ENCODE measurements at places on chromosomes 6 and 20.

DNA sequence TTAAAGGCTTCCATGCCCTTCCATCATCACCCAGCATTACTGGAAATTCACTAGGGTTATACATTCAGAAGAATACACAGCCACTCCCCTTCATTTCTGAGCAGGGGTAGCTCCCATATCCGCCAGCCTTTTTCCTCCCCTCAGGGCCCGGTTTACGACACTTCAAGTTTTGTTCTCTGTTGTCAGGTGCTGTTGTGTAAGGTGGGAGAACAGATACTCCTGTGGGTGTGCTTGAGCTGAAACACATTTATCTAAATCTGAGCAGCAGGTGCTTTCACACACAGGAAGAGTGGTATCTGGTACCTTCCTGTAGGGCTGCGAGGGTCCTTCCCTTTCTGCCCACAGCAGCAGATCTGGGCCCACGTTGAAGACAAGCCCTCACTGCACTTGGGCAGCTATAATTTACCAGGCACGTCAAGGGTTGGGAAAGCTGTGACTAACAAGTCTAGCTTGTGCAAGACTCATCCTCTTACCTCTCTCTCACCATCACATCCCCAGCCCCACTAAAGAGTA is 215.8 kb upstream of the RREB1 start:
- no peak for DNase-seq

- DNase-seq, result no peak
Observed at GRCh38 chr20:7305976-7306375, 538.5 kb downstream of the BMP2 start.

GRCh38 chr6:107655245-107655644 is 165.3 kb downstream of the SOBP start:
- no peak for DNase-seq

- DNase-seq, result no peak
Observed at GRCh38 chr6:47106216-47106615, 64.1 kb upstream of the ADGRF1 start.

- DNase-seq, result no peak
Observed at GRCh38 chr6:155158030-155158843, 105.6 kb upstream of the CLDN20 start.

GRCh38 chr6:136609873-136610706 is 59.9 kb upstream of the MAP7 start:
- no peak for DNase-seq

- DNase-seq, result no peak
Observed at GRCh38 chr20:22180244-22180643, 404.1 kb downstream of the FOXA2 start.

GRCh38 chr6:43054206-43054943 is 724 bp upstream of the CUL7 start:
- no peak for DNase-seq

GRCh38 chr20:56924292-56925081 is 295.4 kb downstream of the TFAP2C start:
- DNase-seq, result no peak

GRCh38 chr6:136728976-136729515 is 63.2 kb downstream of the MAP3K5 start:
- no peak for DNase-seq

- no peak for DNase-seq
Observed at GRCh38 chr20:50019466-50020256, 36.9 kb downstream of the SNAI1 start.

DNA sequence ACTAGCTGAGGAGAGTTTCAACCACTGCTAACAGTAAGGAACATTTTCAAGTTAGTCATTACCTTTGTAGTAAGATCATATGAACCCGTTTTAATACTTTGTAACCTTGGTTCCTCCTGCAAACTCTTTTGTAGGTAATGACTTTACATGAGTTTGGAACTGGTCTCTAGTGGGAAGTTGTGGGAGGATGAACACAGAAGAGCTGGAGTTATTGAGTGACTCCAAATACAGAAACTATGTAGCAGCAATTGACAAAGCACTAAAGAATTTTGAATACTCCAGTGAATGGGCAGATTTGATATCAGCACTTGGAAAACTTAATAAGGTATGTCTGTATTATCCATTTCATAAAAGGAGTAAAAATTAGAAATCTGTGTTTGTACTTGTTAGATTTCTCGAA is 29.3 kb downstream of the DOP1A start:
- no peak for DNase-seq

DNA sequence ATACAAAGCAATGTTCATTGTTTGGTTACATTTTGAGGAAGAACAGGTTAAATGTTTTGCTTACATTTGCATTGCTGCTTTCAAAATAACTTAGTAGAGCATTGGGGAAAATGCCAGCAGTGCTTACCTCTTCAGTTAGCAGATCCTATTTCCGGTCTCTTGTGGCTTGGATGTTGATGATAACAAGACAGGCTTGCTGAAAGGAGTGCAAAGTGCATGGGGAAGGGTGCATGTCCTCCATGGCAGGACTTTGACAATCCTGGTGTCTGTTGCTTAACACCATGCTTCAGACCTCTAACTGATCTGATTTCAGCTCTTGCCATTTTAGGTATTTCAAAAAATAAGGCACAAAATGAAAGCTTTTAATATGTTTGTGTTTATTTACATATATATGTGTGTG is 21.1 kb downstream of the TPD52L1 start:
- DNase-seq, result no peak

- DNase-seq, result no peak
Observed at GRCh38 chr6:162688751-162689345, 38.7 kb downstream of the PRKN start.

- DNase-seq, result no peak
Observed at GRCh38 chr20:19531446-19531845, 226.6 kb upstream of the RIN2 start.

DNA sequence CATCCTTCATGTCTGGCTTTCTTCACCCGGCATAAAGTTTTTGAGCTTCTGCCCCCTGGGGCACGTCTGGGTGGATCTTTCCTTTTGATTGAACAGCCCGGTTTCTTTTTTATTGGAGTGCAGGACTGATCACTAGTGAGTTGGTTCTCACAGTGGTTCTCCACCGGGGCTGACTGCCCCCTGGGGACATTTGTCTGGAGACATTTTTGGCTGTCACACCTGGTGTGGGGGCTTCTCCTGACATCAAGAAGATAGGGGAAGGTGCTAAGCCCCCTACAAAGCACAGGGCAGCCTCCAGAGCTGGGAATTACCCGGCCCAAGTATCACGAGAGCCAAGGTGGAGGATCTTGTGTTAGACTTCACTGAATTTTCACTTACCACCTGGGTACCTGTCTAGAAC is 25.7 kb upstream of the IRF4 start:
- no peak for DNase-seq

DNA sequence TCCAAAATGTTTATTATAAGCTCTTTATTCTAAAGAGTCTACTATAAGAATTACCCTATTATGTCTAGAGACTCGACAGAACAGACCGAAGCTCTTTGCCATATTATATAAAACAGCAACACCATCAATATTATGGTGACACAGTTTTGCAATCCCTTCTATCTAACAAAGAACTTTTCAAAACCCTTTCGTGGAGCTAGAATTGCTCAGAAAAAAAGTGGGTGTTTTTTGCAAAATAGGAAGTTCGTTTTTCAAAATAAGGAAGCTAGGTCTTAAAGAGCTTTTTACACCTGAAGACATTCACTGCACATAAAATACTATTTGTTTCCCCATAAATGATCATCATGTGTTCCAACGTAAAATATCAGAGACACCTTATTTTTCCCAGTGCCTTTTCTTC is 240.0 kb downstream of the FOXC1 start:
- DNase-seq, result no peak

DNA sequence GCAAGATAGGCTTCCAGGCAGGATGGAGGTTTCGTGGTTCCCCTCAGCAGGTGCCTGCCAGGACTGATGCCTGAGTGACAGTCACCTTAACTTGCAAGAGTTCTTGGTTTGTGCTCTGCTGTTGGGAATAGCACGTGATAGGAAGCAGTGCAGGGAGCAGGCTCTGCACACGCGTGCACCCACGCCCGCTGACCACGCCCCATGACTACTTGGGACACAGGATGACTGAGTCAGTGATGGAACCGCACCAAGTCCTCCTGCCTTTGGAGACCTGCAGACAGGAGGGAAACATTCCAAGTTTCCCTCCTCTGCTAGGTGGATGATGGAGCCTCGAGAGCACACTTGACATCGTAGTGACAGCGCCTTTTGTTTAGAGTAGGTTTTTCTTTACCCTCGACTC is 164.2 kb downstream of the DTNBP1 start:
- no peak for DNase-seq

- no peak for DNase-seq
Observed at GRCh38 chr6:3376064-3376463, 80.8 kb downstream of the SLC22A23 start.

DNA sequence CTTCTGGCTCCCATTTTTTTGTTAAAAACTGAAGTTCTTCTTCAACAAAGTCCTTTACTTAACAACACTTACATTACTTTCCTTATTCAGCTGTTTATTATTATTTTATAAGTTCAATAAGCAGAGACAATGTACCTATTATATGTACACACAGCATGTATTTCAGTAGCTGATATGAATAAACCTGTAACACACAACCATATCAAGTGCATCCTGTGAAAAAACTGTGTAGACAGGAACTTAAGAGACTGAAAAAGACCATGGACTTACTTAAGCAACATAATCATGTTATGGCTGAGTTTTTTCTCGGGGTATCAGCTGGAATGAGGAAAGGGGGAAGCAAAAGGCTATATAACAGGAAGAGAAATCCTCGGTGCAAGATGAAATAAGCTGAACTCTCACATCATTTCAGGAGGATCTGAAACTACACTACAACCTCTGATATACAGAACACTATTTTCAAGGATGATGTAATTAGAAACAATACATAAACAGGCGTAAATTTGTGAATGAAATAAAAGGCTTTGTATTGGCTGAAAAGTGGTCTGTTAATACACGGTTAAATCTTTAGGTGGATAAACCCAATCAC is 70.9 kb downstream of the REV3L start:
- DNase-seq, result no peak

DNA sequence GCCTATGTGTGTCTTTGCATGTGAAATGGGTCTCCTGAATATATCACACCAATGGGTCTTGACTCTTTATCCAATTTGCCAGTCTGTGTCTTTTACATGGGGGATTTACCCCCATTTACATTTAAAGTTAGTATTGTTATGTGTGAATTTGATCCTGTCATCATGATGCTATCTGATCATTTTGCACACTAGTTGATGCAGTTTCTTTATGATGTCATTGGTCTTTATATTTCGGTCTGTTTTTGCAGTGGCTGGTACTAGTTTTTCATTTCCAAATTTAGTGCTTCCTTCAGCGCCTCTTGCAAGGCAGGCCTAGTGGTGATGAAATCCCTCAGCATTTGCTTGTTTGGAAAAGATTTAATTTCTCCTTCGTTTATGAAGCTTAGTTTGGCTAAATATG is 555.2 kb upstream of the BTBD3 start:
- DNase-seq, result no peak

- no peak for DNase-seq
Observed at GRCh38 chr6:57087916-57088315, 2.1 kb upstream of the ZNF451 start.

- DNase-seq, result no peak
Observed at GRCh38 chr6:114058435-114058834, 87.5 kb upstream of the HDAC2 start.

DNA sequence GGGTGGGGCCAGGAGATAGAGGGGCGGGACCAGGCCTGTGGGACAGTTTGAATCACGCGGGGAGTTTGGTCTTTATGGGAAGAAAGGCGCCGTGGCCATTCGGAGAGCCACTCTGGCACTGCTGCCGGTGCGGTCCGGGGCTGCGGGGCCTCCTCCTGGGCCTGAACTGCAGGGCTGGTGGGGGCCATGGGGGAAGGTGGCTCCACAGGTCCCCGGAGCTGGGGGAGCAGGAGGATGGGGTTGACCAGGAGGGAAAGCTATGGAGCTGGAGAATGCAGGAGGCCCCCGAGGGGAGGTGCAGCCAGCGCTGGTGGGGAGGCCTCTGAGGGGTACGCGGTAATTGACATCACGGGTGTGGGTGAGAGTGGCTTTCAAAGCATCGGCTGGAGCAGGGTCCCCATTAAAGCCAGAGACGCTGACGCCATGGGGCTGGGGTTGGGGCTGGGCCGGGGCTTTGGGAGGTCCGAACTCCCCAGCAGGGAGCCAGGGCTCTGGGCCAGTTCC is 1.8 kb upstream of the BHLHE23 start:
- no peak for DNase-seq

GRCh38 chr6:67265996-67266921 is 1368.8 kb upstream of the ADGRB3 start:
- no peak for DNase-seq

- no peak for DNase-seq
Observed at GRCh38 chr6:140758169-140758877, 1374.4 kb upstream of the GJE1 start.

DNA sequence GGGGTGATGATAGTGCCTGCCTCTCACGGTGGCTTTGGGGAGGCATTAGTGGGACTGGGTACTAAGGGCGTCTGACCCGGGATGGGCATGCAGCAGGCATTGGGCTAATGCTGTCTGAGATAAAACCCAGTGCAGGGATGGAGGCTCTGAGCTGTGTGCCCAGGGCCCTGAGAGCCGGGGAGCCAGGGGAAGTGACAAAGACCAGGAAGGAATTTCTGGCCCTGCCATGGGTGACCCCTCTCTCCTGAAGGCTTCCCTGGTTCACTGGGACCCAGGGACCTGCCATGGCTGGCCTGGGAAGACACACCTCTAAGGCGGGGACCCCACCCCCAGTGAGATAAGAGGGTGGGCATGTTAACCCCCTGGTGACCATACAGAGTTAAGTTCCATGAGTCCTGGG is 3.9 kb upstream of the GATA5 start:
- DNase-seq, result no peak

DNA sequence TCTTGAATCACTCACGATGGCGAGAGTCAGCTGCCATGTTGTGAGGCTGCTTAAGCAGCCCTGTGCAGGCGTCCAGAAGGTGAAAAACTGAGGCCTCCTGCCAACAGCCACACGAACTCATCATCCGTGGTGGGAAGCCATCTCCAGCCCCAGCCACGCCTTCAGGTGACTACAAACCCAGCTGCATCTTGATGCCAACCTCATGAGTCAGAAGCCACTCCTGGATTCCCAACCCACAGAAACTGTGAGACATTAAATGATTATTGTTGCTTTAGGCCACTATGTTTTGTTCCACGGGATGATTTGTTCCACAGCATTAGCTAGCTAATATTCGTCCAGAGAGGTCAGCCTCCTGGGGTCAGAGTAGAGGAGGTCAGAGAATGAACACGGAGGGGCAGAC is 80.5 kb downstream of the SNX5 start:
- no peak for DNase-seq

DNA sequence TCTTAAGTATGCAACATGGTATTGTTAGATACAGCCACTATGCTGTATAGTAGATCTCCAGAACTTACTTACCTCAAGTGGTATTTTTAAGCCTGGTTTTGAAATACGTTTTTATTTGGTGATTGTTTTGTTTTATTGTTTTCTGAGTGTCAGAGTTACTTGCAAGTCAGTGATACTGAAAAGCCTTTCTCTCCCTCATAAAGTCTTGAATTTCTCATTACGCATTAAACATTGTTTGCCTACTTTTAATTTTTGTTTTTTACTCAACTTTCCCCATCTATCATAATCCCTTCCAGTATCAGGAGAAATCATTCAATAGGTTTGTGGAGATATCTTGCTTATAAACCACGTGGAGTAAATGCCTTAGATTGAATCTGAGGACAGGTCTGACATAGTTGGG is 214.9 kb downstream of the DOK5 start:
- DNase-seq, result no peak

Measured in hindlimb muscle (tissue), 1 donor.